CD4-positive, alpha-beta memory T cell (primary cell): ENCODE measurements at places on chromosomes 16 and 17. TPM values are rescaled to one million over a fixed set of nuclear protein-coding genes. Genes with fewer than 3 reads are reported as not detected.
A peak's percentile ranks its signal among the peaks of the same experiment; 100 is the strongest.

- H3K4me1 ChIP-seq, result peaks cover 3% of the 10 kb centered on the region
- DNase-seq, result no peak
- no peaks in the 10 kb centered on the region for H3K27me3 ChIP-seq
- H3K27ac ChIP-seq, result no peak overlapping the region
Observed at GRCh38 chr17:57004944-57005579, 27.1 kb downstream of the SCPEP1 start.

GRCh38 chr17:48394821-48395220 is 35.2 kb downstream of the SKAP1 start:
- peaks cover 28% of the 10 kb centered on the region for H3K4me1 ChIP-seq
- H3K36me3 ChIP-seq, result no peaks in the 10 kb centered on the region
- DNase-seq, result no peak
- H3K4me3 ChIP-seq, result no peak overlapping the region

DNA sequence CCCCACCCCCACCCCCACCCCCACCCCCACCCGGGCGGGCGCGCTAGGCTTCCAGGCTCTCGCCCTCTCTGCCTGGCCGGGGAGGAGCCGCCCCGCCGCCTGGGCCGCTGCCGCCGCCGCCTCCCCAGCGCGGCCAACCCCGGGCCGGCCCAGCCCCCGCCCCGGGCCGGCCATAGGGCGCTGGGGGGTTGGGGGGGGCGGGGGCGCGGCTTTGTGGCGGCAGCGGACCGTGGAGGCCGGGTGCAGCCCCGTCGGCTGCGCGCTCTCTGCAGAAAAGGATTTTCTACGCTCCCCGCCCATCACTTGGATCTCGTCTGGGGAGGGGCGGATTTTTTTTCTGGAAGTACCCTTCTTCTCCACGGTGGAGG is 230.9 kb downstream of the MRTFB start:
- H3K36me3 ChIP-seq, result no peaks in the 10 kb centered on the region
- H3K4me3 ChIP-seq, result no peak overlapping the region
- no peak overlapping the region for H3K27ac ChIP-seq
- H3K27me3 ChIP-seq, result peaks cover 10% of the 10 kb centered on the region

DNA sequence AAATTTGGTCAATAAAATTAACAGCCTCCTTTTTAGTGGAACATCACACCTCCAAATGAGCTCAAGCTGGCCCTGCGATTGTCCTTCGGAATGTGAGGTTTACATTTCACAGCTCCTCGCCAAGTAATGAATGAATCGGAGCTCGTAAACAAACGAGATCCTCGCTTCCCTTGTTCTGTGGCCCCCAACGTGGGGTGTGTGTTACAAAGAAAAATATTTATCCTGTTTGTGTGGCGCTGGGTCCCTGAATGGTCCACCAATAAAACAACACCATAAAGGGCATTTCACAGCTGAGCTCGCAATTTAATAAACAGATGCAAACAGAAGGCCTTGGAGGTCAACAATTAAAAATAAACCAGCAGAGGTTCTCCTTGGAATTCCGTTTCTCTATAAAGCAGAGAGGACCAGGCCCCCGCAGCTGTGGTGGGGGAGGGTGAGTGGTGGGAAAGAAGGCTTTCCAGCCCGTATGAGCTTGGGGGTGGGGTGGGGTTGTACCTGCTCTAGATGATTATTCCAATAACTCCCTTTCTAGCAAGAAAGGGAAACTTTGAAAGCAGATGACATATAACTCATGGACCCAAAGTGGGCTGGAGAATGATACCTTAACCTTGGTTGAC is 393.9 kb upstream of the SALL1 start:
- H3K27ac ChIP-seq, result no peak overlapping the region
- DNase-seq, result no peak
- H3K27me3 ChIP-seq, result no peaks in the 10 kb centered on the region
- no peak overlapping the region for H3K4me3 ChIP-seq
- no peaks in the 10 kb centered on the region for H3K4me1 ChIP-seq

DNA sequence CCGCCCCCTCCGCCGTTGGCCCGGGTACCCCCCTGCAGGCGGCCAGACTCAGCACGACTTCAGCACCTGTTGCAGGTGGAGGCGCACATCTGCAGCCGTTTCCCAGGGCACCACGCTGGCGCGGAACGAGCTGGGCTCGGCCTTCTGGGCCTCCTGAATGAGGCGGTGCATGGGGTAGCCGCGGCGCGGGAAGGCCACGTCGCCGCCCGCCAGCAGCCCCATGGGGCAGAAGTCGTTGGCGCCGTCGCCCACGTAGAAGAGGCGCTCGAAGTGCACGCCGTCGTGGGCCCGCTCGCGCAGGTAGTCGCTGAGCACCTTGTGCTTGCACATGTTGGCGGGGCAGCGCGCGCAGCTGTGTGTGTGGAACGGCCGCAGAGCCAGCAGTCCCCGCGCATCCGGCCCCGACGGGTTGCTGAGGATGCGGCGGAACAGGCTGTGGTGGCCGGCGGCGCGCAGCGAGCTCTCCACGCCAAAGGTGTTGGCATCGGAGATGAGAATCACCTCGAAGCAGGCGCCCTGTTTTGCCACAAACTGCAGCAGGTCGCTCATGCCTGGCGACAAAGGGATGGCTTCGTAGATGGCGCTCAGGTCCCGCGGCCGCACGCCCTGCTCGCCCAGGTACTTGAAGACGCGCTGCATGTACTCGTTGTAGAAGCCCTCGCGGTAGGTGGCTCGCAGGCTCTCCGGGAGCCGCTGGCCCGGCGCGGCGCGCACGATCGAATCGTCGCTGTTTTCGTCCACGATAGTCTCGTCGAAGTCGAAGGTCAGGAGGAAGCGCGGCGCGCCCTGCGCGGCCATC is 6.2 kb downstream of the PHOSPHO1 start:
- peaks cover 5% of the 10 kb centered on the region for H3K27me3 ChIP-seq
- no peak overlapping the region for H3K4me3 ChIP-seq
- DNase-seq, result peak; percentile 61
- H3K4me1 ChIP-seq, result peaks cover 38% of the 10 kb centered on the region
- H3K27ac ChIP-seq, result no peak overlapping the region
- no peaks in the 10 kb centered on the region for H3K36me3 ChIP-seq

CBFA2T3 gene
- total RNA-seq, result 0.11 TPM
